Activated CD4-positive, alpha-beta T cell treated with anti-CD3 and anti-CD28 coated beads, Interleukin-2, amount 10 ng/mL, durations not matched to agents 24 days and 14 days (primary cell): ENCODE measurements at places on chromosomes 6 and 20. TPM values are rescaled to one million over a fixed set of nuclear protein-coding genes. Genes with fewer than 3 reads are reported as not detected.

DNA sequence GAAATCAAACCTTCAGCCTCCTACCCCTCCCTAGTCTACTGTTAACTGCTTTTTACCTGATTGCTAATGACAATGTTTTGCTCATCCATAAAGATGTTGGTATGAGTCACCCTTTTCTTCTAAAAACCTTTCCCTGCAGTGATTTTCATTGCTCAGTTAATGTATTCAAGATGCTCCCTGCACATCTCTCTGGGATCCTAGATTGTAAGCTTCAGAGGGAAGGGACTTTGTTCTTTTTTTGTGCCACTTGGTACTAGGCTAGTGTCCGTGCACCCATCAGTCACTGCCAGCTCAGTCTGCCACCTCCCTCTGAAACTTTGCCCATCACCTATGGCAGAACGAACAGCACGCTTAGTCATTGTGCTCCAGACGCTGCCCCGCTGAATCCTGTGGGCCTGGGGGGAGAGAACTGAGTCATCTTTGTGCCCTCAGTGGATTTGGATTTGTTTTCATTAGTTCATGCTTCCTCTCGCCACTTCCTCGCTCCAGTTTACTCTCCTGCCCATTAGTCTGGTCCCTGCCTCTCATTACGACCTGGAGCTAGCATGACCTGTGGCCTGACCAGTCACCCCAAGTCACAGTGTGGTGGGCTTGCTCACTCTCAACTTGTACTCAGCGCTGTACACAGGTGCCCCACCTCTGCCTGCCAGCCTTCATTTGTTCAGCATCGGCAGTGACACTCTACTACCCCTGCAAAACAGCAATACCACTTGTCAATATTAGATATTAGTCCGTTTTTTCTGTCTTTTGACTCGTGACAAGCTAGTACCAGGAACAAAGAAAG, 78.0 kb upstream of the TMEM181 start:
- no peak for DNase-seq

The COL9A3 gene
- total RNA-seq: 0.47 TPM in 1 of 2 replicates, not detected in the other

DNA sequence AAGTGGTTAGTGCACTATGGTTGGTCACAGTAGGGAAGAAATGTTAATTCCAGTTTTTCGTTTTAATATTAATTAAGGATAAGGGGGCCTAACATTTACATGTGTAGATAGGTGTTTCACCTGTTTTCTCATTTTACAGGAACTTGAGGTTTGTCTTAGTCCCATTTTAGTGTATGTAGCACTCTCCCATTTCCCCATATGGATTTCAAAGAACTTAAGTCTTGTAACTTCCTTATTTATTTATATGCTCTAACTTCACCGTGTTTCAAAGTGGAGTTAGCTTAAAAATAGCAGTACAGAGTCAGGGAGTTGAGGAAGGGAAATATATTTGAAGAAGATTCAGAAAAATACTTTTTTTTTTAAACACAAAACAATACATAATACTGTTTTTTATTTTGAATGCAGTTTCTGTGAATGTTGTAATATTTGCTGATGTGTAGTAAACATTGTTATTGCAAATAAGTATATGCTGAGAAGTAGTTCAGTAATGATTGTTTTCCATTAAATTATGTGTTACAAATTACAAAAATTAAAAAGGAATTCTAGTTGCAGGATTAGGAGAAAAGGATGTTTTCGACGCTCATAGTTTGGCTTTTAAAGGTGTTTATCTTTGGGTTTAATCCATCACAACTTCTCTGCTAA, 3.5 kb downstream of the SCAF8 start:
- no peak for DNase-seq

The TREM2 gene
- not detected in 2 replicates for total RNA-seq

The BANF2 gene
- total RNA-seq: not detected in 2 replicates
